ENCODE measurements at places on chromosomes 5 and 9.

- no peak for DNase-seq
Measured at GRCh38 chr9:104769655-104770054, 5.7 kb downstream of the NIPSNAP3B start.

DNA sequence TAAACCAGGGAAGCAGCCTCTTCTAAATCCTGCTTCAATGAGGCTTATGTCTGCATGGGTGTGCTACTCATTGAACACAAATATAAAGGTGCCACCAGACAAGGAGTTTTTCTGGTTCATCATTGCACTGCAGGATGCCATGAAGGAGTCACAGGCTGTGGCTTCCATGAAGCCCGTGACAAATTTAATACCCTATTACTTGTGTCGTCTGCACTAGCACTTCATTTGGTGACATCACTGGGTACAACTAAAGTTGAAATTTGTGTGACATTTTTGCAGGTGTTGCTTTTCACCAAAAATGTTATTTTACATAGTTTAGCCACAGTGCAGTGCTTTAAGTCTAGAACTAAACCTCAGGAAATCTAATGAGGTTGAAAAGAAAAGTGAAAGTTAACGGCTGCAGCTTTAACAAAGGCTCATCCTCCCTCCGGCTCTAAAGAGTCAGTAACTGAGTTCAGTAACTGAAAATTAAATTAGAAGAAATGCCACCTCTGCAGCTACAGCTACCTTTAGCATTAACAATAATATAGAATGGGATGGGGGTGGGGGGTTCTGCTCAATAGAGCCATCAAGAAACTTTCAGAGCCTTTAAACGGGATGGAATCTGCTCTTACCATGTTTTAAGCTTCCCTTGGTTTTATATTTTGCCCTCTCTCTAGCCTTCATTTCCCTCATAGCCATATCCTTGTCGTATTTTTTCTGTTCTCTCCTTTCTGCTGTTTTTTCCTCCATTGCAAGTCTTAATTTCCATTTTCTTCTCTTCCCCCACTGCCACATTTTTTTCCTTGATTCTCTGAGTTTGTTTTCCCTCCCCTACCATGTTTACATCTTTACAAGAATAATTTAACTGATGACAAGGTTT, 233.8 kb upstream of the TMEM161B start:
- DNase-seq: no peak

GRCh38 chr9:71663216-71663615, 105.1 kb downstream of the CEMIP2 start:
- no peak for DNase-seq

DNA sequence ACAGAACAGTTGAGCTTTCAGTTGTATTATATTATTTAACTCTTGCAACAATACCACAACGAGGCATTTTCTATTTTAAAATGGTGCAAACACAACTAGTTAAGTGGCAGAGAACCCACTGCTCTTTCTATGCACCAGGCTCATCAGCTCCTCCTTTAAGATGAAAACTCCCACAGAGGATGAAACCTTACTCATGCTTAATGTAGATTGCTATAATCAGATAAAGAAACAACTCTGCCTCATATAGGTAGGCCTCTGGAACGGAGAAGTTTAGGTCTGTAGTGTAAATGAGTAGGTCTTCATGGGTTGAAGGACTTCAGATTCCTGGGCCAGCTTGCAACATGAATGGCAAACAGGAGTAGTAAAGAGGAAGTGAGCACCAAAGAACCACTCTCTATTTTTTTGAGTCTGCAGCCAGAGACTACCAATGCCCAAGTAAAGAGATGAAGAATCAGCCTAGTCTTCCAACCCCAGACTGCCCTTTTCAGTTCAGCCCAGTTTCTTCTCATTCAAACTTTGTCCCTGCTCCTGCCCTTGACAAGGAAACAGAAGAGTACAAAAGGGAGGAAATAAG, 33.9 kb downstream of the HACD4 start:
- no peak for DNase-seq

- no peak for DNase-seq
Measured at GRCh38 chr9:121527371-121527770, 27.7 kb upstream of the GGTA1 start.

DNA sequence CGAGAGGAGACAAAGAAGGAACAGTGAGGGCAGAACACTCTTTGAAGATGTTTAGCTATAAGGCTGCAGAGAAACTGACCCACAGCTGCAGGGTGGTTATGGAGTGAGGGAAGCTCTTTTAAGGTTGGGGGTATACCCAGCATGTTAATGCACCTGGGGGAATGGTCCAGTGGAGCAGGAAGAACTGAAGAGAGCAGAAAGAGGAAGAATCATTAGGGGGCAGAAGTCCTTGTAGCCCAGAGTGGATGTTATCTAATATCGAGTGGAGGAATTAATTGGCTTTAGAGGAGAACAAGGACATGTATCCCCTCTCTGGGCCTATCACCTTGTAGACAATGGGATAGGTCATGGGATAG, 7.7 kb downstream of the IL4 start:
- DNase-seq: no peak

DNA sequence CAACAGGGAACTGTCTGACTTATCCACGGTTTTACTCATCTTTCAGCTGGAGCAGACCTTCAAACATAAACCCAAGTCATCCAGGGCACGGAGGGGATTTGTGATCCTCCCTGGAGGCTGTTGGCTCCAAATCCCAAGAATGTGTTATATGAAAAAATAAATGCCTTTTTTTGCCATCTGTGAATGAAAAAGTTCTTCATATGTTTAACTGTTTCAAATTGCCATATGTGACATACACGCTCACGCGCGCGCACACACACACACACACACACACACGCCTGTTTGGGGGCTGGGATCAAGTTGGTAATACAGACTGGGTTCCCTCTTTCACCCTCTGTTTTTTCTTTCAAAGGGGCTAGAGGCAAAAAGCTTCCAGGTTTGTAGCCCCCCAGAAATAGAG, 164.4 kb upstream of the EFNA5 start:
- no peak for DNase-seq

DNA sequence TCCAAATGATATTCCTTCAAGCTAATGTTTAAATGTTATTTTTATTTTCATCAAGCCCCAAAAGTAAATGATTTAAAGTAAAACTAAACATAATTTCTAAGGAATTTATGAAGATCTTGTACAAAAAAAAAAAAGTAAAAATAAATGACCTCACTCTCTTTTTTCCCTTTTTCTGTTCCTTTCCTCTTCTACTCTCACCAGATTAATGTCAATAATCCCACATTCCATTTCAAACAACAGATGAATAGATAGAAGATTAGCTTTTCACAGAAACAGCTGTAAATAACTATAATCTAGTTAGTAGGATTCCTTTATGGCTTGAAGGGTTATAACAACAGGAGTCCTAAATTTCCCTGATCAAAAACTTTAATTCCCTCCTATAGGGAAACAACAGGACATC, 88.1 kb downstream of the EFNA5 start:
- no peak for DNase-seq

- DNase-seq: peak; percentile 57
Measured at GRCh38 chr5:36870399-36871040, 6.0 kb upstream of the NIPBL start.

- DNase-seq: no peak
Measured at GRCh38 chr9:75588808-75589207, 301.7 kb upstream of the PCSK5 start.

DNA sequence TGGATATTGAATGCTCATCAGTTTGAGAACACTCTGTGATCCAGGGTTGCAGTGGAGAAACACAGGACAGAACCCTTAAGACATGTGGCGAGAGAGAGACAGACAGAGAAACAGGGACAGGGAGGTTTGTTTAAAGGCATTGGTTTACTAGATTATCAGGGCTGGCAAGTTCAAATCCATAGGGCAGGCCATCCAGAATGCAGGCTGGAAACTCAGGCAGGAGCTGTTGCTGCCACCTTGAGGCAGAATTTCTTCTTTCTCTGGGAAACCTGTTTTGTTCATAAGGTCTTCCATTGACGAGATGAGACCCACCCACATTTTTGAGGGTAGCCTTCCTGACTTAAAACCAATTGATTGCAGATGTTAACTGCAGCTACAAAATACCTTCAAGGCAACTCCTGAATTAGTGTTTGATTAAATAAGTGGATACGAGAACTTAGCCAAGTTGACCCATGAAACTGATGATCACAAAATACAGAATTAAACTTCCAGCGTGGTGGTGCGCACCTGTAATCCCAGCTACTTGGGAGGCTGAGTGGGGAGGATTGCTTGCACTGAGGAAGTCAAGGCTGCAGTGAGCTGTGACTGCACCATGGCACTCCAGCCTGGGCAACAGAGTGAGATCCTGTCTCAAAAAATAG, 55.9 kb downstream of the NSUN2 start:
- peak; percentile 56 for DNase-seq
